Sigmoid colon (tissue), 7 donors: ENCODE measurements at places on chromosomes 5 and 9. TPM values are rescaled to one million over a fixed set of nuclear protein-coding genes. Genes with fewer than 3 reads are reported as not detected.

DNA sequence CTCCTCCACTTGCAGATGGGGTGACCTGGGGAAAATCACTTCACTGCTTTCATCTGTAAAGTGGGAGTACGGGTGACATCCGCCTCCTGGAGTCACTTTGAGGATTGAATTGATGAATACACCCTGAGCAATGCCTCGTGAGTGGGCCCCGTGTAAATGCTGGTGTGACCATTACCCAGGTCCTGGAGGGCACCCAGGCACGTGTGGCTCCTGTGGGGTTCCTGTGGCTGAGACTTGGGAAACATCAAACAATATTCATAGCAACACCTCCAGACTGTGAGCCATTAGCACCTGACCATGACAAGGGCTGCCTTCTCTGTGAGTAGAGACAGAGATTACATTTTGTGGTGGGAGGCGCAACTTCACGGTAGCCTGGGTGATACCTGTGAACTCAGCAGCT, 11.4 kb downstream of the MRPL36 start:
- no peaks in the 10 kb centered on the region for H3K27me3 ChIP-seq
- no peaks in the 10 kb centered on the region for H3K36me3 ChIP-seq
- no peak overlapping the region for H3K27ac ChIP-seq

DNA sequence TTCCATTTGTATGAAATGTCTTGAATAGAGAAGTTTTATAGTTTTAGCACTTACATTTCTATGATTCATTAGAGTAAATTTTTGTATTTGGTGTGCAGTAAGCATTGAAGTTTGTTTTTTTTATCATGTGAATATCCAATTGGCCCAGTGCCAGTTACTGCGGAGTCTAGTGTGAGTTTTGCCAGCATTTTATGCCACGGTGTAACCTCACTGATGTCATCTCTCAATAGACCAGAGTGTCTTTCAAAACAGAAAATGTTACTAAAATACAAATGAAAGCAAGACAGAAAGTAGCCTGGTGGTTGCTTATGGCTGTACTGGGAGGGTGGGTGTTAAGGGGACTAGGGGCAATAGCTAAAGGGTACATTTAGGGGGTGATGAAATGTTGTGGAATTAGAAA, 62.8 kb downstream of the IPPK start:
- H3K27me3 ChIP-seq: no peaks in the 10 kb centered on the region
- no peak overlapping the region for H3K4me3 ChIP-seq
- peak overlapping the region; percentile 3 for H3K27ac ChIP-seq

Gene CARD6
- total RNA-seq: 12.2 TPM

Gene DDX4
- total RNA-seq: not detected

DNA sequence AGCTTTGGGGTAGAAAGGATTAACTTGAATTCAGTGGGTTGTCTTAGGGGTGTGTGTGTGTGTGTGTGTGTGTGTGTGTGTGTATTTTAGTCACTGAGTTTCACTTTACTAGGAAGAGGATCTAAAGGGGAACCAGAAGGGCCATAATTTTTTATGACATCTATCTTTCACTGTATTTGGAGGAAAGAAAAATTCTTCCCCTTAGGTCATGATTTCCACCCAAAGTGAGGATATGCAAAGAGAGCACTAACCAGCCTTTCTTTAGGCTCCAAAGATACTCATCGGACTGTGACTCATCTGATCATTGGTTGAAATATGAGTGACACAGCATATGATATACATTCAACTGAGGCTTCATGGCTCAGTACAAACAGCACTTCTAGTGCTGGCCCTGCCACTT, 75.2 kb upstream of the RASGRF2 start:
- no peaks in the 10 kb centered on the region for H3K27me3 ChIP-seq
- H3K4me3 ChIP-seq: no peak overlapping the region
- H3K27ac ChIP-seq: no peak overlapping the region
- H3K36me3 ChIP-seq: no peaks in the 10 kb centered on the region
- DNase-seq: no peak

DNA sequence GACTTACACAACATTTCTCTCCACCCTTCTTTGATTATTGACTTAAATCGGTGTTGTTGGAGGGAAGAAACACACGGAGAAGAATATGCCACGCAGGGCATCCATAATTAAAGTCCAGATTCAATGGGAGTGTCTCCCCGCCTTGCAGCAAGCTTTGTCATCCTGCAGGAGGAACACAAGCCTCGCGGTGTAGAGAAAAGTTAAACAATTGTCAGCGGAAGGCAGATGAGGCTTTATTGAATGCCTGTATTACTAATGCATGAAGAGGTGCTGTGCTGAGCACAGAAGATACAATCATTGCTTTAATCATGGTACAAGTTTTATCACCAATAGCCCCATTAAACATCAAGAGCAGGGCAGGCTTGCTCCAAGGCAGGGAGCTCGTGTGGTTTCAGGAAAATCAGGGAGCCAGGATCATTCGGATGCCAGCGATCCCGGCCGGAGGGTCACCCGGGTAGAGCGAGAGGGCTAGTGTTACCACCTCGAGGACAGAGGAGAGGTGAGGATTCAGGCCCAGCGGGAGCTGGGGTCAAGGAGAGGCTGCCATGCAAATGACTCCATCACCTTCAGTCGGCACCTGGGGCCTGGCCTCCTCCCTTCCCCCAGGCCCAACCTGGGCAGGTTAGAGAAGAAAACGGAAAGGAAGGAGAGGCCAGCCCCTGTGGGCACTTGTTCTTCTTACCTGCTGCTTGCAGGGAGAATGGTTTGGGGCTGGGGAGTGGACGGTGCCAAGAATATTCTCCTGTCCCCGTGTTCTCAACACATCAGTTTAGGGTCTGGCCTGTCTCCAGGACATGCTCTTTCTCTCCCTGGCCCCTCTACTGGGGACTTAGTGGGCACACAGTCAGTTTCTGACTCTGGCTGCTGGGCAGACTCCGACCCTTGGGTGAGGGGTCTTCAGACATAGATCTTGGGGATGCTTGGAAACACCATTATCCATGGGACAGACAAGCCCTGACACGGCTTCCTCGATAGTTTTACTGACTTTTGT, 289.5 kb downstream of the IRX2 start:
- no peaks in the 10 kb centered on the region for H3K36me3 ChIP-seq
- H3K27me3 ChIP-seq: no peaks in the 10 kb centered on the region
- H3K4me1 ChIP-seq: no peaks in the 10 kb centered on the region
- H3K27ac ChIP-seq: no peak overlapping the region
- no peak for DNase-seq

- no peaks in the 10 kb centered on the region for H3K27me3 ChIP-seq
- no peak overlapping the region for H3K4me3 ChIP-seq
- DNase-seq: no peak
- no peaks in the 10 kb centered on the region for H3K36me3 ChIP-seq
- no peak overlapping the region for H3K27ac ChIP-seq
Observed at GRCh38 chr9:109047259-109047658, 34.0 kb upstream of the CTNNAL1 start.

Gene GKAP1
- 18.5 TPM for total RNA-seq

GRCh38 chr5:170404398-170404797, 15.2 kb upstream of the KCNMB1 start:
- no peak for DNase-seq
- H3K27ac ChIP-seq: no peak overlapping the region
- no peaks in the 10 kb centered on the region for H3K4me1 ChIP-seq
- H3K36me3 ChIP-seq: peaks cover 10% of the 10 kb centered on the region
- H3K27me3 ChIP-seq: no peaks in the 10 kb centered on the region
- H3K4me3 ChIP-seq: no peak overlapping the region

DNA sequence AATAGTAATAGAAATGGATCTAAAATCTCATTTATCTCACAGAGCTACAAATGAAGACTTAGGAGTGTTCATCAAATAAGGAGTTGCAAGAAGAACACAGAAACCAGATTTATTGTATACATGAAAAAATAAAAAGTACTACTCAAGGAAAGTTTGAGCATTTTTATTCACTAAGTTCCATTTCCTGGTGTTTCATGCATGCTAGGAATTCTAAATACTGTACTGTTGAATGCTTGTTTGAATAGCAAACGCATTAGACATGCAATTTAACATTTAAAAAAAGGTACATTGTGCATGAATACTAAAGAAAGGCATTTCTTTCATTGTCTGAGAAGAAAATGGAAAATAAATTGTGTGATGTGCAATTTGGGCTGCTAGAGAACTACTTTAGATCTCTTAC, 52.1 kb downstream of the C6 start:
- H3K27ac ChIP-seq: no peak overlapping the region
- H3K4me1 ChIP-seq: no peaks in the 10 kb centered on the region
- DNase-seq: no peak
- no peaks in the 10 kb centered on the region for H3K36me3 ChIP-seq
- H3K4me3 ChIP-seq: no peak overlapping the region

DNA sequence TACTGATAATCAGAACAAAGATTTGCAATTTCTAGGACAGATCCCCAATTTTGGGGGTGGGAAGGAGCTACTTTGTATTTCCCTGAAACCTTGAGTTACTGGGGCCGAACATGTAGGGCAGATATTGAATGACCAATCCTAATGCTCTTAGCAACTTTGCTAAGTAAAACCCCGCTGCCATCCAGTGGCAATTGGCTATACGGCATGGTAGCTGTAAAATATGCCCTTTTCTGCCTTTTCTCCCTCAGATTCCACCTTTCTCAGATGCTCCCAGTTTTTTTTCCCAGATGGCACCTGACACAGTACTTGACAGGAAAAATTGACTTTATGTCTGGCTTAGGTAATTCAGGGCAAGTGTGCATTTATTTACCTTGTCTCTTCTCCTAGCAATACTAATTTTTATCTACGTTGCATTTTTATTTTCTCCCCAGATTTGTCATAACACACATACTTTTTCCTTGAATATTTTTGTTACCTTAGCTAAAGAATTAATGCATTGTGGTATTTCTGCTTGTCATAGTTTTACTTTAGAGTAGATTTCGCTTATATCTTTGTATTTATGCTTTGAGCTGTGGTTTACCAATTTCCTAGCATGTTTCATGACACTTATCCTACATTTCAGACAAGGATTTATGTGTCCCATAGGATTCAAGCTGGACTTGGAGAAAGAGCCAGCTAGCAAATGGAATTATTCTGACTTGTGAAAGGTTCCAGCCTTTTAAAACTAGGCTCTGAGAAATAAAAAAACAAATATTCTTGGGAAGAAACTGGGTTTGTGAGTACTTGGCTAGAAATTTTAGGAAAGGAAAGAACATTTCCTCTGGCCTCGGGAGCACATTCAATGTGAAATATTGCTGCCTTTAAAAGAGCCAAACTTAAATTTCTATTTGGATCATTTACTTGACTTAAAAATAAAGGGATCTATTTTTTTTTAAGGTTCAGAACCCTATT, 37.4 kb downstream of the PIK3R1 start:
- H3K27me3 ChIP-seq: no peaks in the 10 kb centered on the region
- H3K4me3 ChIP-seq: no peak overlapping the region
- H3K4me1 ChIP-seq: peaks cover 100% of the 10 kb centered on the region
- H3K36me3 ChIP-seq: no peaks in the 10 kb centered on the region
- H3K27ac ChIP-seq: peak overlapping the region; percentile 67
- peak; percentile 82 for DNase-seq

Gene NMRK1
- 6.4 TPM for total RNA-seq

- H3K27ac ChIP-seq: no peak overlapping the region
- H3K36me3 ChIP-seq: no peaks in the 10 kb centered on the region
- no peak overlapping the region for H3K4me3 ChIP-seq
- no peaks in the 10 kb centered on the region for H3K4me1 ChIP-seq
- DNase-seq: no peak
- no peaks in the 10 kb centered on the region for H3K27me3 ChIP-seq
Observed at GRCh38 chr5:111197523-111197922, 26.7 kb upstream of the CAMK4 start.

DNA sequence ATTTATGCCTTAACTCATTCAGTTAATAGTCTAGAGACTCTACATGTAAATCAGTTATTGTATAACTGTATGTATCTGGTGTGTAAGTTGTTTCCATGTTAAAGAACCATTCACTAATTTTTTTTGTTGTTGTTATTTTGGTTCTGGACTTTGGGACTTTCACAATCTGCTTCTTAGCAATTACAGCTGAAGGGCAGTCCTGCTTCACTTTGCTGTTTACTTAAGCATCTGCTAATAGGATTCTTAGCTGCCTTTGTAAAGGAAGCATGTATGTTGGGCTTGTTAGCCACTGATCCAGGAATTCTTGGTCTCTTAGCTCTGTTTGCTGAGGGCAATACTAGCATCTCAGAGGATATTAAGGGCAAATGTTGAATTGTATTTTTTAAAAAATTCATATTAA, 97.0 kb downstream of the FOCAD start:
- no peak overlapping the region for H3K27ac ChIP-seq
- H3K36me3 ChIP-seq: no peaks in the 10 kb centered on the region
- H3K27me3 ChIP-seq: no peaks in the 10 kb centered on the region
- no peaks in the 10 kb centered on the region for H3K4me1 ChIP-seq
- H3K4me3 ChIP-seq: no peak overlapping the region

DNA sequence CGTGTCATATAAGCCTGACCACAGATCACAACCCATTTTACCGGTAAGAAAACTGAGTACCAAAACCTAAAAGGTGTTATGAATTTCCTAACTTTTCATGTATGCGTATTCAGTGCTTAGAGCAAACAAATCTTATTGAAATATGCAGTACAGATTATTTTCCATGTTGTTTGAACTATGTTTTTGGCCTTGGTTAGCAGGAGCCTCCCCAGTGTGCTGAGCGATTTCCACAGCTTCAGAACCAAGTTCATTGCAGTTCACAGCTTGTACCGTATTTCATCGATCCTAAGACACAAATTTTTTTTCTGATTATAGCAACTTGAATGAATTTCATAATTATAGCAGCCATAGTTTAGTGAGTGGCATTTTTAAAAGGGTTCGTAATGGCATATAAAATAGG, 13.7 kb downstream of the ADAMTSL1 start:
- no peaks in the 10 kb centered on the region for H3K36me3 ChIP-seq
- no peak for DNase-seq
- H3K4me1 ChIP-seq: peaks cover 16% of the 10 kb centered on the region

DNA sequence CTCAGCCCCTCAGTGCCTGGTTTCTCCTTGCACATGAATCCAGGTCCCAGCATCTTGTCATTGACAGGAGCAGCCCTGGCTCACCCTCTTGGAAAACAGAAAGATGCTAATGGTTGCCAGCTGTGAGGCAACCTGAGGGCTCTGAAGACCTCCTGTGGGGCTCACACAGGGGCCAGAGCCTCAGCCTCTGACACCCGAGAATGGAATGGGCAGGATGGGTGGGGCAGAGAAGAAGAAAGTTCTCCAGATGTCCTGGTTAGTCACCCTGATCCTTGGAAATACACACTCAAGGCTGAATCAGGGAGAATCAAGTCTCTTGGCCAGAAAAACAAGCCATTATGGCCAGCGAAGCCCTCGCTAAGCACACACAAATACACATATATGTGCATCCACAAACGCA, 32.3 kb upstream of the SPATA31E1 start:
- no peak for DNase-seq
- no peaks in the 10 kb centered on the region for H3K36me3 ChIP-seq
- H3K27me3 ChIP-seq: no peaks in the 10 kb centered on the region

DNA sequence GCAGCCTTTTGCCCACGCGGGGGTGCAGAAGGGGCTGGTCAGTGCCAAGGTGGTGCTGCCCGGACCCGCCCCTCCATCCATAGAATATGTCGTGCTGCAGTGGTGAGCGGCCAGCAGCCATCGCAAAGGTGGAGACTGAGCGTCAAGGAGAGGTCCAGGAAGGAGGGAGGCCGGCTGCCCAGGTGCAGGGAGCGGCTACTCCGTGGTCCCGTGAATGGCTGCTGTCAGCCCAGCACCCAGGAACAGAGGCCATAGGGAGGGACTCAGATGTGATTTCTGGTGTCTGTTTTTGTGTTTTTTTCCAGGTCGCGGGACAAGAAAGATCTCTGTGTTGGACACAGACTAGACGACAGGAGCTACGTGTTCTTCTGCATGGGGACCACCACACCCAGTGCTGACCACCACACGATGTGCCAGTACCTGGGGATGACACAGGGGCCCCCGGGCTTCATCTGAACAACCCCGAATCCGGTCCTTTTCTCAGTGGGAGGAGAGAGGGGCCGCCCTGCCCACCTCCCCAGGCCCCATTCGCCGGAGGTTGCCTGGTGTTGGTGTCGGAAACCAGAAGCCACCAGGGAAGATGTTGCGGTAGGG, 29.0 kb downstream of the PAEP start:
- no peaks in the 10 kb centered on the region for H3K36me3 ChIP-seq
- H3K4me1 ChIP-seq: no peaks in the 10 kb centered on the region
- H3K27ac ChIP-seq: no peak overlapping the region
- DNase-seq: no peak
- H3K4me3 ChIP-seq: no peak overlapping the region
